ENCODE measurements at places on chromosomes 6 and 20.

GRCh38 chr20:63097336-63097831 lies 90.6 kb upstream of the BHLHE23 start:
- DNase-seq: no peak

DNA sequence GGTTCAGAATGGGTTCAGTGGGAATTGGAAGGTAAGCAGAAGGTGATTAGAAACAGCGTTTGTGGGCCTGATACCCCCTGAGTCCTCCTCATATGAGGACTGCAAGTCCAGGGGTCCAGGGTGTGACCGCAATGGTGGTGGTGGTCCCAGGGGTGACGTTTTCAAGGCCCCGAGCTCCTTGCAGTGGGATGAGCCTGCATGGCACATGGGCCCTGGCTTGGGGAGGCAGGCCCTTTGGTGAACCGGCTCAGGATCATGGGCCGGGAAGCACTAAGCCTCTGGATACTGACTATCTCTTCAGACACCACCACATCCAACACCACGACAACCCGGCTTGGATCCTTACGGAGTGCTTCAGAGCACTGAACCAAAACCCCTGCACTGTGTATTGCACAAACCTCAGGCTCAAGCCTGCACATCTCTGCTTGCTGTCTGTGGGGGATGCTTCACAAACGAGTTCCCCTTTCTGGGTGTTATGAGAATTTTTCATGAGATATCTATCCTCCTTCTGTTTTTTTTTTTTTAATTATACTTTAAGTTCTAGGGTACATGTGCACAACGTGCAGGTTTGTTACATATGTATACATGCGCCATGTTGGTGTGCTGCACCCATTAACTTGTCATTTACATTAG lies 67.9 kb downstream of the STK35 start:
- DNase-seq: no peak

- no peak for DNase-seq
Measured at GRCh38 chr6:5055118-5055517, 30.0 kb upstream of the PPP1R3G start.

- DNase-seq: no peak
Measured at GRCh38 chr20:58417438-58417837, 28.4 kb downstream of the VAPB start.

DNA sequence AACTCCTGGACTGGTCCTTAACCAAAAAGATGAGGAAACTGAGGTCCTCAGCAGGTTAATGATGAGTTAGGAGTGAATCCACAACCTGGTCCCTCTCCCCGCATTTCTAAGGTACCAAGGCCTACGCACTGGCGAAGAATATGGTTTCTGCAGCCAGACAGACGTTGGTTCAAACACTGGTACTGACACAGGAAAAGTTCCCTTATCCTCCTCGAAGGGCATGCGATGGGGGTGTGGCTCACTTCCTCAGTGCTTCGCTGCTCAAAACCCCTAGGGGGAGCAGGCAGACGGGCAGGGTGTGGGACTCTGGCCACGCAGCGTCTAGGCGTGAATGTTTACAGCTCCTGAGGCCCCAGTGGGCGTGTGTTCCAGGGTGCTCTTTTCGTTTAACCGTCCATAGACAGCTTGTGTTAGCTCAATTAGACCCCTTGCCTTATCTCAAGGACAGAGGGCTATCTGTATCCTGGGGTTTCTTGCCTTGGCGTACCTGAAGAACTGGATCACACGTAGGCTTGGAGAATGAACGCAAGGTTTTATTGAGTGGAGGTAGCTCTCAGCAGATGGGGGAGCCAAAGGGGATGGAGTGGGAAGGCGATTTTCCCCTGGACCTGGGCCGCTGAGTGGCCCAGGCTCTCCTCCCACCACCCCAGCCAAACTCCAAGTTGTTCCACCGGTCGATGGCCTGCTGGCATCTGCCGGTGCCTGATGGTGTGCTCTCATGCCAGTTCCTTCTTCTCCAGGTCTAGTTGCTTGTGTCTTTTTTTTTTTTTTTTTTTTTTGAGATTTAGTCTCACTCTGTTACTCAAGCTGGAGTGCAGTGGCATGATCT lies 31.8 kb upstream of the PTPN1 start:
- peak; percentile 2 for DNase-seq

GRCh38 chr20:56764671-56765070 lies 135.6 kb downstream of the TFAP2C start:
- no peak for DNase-seq

DNA sequence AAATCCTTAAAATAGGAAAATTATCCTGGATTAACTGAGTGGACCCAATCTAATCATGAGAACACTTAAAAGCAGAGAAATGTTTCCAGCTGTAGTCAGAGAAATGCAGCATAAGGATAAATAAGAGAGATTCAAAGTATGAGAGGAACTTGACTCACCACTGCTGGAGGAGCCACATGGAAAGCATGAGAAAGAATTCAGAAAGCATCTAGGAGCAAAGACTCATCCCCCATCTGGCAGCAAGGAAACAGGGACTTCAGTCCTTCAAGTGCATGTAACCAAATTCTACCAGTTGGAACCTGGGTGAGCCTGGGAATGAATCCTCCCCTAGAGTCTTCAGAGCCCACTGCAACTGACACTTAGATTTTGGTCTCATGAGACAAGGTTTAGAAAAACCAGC lies 33.7 kb downstream of the RNF146 start:
- no peak for DNase-seq

GRCh38 chr20:63284083-63284440 lies 8.9 kb upstream of the COL20A1 start:
- no peak for DNase-seq

DNA sequence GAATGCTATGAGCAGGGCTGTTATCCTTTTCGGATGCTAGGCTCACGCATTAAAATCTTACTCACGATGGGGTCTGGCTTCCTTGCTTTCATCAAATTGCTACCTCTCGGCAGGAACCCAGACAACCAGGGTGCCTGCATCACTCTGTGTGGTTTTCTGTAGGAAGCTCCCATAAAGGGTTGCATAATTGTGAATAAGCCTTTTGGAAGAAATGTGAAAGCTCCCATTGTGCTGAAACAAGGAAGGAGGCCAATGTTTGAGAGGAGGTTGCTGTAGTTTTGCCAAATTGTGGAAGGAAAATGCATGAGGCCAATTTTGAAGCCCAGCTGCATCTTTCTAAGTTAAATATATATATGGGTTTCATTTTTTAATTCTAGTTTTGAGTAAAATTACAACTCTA lies 615.5 kb downstream of the C6orf118 start:
- DNase-seq: peak; percentile 34

GRCh38 chr6:51568771-51569170 lies 518.6 kb downstream of the PKHD1 start:
- no peak for DNase-seq

GRCh38 chr20:41552295-41553068 lies 65.7 kb downstream of the CHD6 start:
- no peak for DNase-seq

DNA sequence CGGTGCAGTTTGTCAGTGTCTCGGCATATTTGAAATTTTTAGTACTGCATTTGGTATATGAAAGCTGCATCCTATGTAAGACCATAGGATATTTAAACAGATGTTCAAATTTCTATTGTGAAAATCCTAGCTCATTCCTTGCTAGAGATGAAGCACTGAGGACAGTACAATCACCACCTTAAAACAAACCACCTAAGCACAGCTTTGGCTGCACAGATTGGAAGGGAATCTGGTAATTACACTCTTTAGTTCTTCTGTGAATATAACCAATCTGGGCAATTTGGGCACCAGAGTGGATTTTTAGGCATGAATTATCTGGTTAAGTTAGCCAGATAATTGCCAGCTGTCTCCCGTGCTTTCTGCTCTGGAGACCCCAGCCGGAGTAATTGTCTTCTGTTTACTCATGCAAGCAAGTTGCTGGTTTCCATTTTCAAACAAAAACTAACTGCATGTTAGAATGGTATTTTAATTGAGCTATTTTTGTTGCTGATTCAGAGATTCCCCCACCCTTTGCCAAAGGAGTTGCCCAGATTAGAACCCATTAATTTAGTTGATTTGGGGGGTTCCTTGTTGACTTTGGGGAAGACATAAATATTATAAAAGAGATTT lies 36.9 kb downstream of the E2F3 start:
- peak; percentile 79 for DNase-seq

DNA sequence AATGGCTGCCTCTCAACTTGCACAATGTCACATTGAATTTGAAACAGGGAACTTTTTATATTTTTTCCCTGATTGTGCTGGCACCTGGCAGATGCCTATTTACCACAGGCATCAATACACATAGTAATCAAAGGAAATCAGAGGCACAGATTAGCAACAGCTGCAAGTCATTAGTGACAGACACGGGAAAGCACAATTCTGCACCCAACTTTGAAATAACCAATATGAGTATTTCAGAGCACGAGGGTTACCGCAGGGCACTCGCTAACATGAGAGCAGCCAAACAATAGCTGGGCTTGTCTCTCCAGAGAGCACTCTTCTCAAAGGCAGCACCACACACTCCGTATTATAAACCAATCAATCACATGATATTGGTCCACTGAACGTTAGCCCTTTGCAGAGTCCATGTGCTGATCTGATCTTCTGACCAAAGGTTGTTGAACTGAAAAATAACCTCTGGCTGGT lies 149.5 kb downstream of the RNF144B start:
- DNase-seq: peak; percentile 64

- DNase-seq: no peak
Measured at GRCh38 chr6:73152966-73153757, 72.1 kb downstream of the KHDC1L start.

- DNase-seq: peak; percentile 65
Measured at GRCh38 chr6:7742223-7742785, 16.4 kb downstream of the BMP6 start.

DNA sequence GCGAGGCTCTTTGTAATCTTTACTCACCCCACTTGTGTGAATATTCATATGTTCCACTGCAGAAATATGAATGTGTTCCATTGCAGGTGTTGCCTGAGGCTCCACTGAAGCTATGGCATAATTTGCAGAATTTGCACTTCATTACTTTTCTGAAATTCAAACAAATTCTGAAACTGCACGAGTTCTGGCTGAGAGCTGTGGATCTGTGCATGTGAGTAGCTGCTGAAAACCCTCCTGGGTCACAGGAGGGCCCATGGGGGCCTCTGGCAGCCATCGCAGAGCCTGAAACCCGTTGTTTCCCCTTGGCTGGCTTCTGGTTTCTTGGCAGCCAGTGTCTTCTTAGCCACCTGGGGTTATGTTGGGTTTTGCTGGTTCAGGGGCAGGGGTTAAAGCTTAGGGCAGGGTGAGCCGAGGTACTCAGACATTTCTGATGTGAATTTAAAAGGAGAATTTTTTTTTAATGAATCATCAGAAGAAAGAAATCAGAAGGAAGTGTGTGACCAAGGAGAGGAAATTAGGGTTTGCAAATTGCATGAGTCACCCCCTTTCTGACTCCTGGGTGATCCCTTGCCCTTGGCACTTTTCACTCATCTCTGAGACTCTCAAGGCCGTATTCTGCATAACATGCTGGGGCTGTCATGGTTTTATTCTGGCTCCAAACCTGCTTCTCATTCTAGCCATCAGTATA lies 40.6 kb downstream of the TOX2 start:
- DNase-seq: no peak
